Omental fat pad (tissue), 4 donors: ENCODE measurements at places on chromosomes 3 and 15. TPM values are rescaled to one million over a fixed set of nuclear protein-coding genes. Genes with fewer than 3 reads are reported as not detected.

The TIGIT gene
- 1.8 TPM for total RNA-seq

The CPA3 gene
- 21.5 TPM for total RNA-seq

The CAV3 gene
- total RNA-seq = not detected

The LYZL4 gene
- total RNA-seq = not detected

The ZDHHC23 gene
- 3.2 TPM for total RNA-seq

The SNX33 gene
- total RNA-seq = 43.8 TPM

The SLC22A14 gene
- total RNA-seq = not detected

The CACNA1D gene
- total RNA-seq = 0.24 TPM

The IFT57 gene
- total RNA-seq = 59.6 TPM

The KBTBD13 gene
- not detected for total RNA-seq

The PLSCR2 gene
- total RNA-seq = not detected

The ACSBG1 gene
- not detected for total RNA-seq

The ADPRH gene
- total RNA-seq = 7.4 TPM

The FAM43A gene
- total RNA-seq = 44.3 TPM
